ENCODE measurements at places on chromosomes 1 and 21.
A peak's percentile ranks its signal among the peaks of the same experiment; 100 is the strongest.

DNA sequence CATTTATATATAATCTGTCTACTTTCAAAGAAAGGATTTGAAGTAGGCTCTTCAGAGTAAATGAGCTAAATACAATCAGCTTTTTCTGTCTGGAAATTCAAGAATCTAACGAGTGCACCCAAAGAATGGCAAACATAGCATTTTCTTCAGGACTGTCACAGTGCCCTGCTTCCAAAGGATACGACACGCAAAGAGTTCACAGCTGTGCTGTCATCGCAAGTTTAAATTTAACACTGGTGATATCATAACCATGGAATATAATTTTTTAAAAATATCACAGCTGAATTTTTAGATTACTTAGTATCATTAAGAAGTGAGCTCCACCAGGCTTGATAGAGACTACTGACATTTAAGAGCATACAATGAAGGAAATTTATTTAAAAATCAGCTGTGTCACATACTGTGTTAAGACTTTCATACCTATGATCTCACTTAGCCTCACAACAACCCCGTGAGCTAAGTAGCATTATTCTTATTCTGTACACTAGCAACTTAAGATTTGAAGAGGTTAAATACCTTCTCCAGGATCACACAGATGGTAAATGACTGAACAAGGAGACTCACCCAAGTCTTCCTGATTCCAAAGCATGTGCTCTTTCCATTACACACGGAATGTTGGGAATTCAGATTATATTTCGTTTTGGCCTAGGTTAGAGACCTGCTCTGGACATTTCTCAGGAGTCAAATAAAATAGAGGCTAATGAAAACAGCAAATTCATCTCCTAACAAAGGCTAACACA, 46.2 kb upstream of the PRRX1 start:
- no peak for DNase-seq

DNA sequence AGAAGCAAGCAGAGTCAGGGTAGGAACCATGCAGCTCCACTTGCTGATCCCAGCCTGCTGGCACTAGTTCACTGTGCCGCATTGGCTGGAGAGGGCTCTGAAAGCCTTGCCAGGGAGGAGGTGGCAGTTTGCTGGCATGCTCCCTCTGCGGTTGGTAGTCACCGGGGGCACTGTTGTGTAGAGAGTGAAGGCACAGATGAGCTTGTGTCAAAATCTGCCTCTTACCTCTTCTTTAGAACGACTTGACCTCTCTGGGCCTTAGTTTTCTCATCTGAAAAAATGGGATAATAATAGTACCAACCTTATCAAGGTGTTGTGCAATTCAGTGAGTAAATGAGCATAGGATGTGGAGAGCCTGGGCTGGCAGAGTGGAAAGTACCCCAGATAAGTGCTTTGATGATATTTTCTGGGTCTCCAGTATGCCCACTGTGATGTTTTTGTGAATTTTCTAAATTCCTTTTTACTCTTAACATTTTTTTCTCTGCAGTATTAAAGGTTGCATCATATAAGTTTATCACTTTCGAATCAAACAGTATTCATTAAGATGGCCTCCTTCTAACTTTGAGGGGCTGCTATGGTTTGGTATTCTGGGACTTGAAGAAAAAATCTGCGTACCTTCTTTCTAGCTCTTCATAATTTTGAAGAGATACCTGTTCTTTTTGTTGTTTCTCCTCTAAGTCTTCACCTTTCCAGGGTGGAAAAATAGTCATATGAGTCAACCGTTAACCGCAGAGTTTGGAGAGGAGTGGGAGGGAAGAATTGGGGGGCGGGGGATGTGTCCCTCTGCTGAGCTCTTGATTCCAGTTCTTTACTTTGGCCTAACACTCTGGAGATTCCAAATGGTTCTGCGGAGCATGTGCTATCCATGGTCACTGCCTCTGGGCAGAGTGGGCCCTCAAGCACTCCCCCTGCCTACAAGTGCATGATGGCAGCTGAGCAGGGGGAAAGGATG, 26.8 kb downstream of the SZRD1 start:
- DNase-seq = no peak

GRCh38 chr21:41805038-41805437, 38.2 kb upstream of the RIPK4 start:
- DNase-seq = no peak

GRCh38 chr1:98766255-98766654, 104.7 kb downstream of the SNX7 start:
- DNase-seq = no peak

- peak; percentile 42 for DNase-seq
Measured at GRCh38 chr1:18256282-18257235, 149.0 kb downstream of the IGSF21 start.

DNA sequence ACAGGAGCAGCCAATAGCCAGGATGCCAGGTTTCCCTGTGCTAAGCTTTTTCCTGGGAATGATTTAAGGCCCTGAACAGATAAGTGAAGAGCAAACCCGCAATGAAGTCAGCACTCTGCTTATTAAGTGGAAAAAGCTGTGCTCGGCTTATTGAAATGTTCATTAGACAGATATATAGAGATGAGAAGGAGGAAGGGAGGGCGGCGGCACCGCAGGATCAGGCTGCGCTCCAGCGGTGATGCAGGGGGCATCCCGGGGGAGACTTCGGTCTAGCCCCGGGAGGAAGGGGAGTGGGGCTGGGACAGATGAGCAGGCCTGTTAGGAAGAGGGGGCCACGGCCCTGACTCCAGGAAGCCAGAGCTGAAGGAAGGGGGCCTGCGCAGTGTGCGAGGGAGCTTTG, 115.0 kb downstream of the TMEM53 start:
- DNase-seq = no peak

GRCh38 chr1:218712677-218713076, 367.5 kb downstream of the TGFB2 start:
- no peak for DNase-seq

GRCh38 chr1:197619008-197619640, 156.2 kb downstream of the DENND1B start:
- DNase-seq = no peak

DNA sequence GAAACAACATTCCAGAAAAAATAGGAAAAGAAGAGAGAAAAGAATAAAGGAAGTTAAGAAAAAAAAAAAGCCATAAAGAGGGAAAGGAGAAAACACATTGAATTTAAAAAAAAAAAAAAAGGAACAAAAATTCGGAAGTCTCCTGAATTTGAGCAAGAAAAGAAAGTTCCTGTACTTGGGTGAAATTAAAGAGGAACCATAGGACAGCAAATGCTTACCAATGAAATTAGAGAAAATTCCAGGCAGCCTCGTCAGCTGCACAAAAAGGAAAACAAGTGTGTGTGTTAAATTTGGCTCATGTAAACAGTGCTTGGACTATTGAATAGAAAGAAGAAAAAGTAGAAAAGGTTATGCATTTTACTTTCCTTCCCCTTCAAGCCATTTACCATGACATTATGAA, 4.9 kb downstream of the IL12RB2 start:
- DNase-seq = no peak

GRCh38 chr1:221462345-221462744, 279.5 kb downstream of the DUSP10 start:
- DNase-seq = no peak

All from AG08396 (cell line).